ENCODE measurements at places on chromosomes 16 and 17.
A peak's percentile ranks its signal among the peaks of the same experiment; 100 is the strongest.

- DNase-seq: no peak
Observed at GRCh38 chr17:52790359-52790955, 631.9 kb upstream of the CA10 start.

- DNase-seq: no peak
Observed at GRCh38 chr17:62827746-62828485, 19.8 kb upstream of the MARCHF10 start.

- DNase-seq: no peak
Observed at GRCh38 chr16:19497176-19497575, 24.7 kb downstream of the GDE1 start.

DNA sequence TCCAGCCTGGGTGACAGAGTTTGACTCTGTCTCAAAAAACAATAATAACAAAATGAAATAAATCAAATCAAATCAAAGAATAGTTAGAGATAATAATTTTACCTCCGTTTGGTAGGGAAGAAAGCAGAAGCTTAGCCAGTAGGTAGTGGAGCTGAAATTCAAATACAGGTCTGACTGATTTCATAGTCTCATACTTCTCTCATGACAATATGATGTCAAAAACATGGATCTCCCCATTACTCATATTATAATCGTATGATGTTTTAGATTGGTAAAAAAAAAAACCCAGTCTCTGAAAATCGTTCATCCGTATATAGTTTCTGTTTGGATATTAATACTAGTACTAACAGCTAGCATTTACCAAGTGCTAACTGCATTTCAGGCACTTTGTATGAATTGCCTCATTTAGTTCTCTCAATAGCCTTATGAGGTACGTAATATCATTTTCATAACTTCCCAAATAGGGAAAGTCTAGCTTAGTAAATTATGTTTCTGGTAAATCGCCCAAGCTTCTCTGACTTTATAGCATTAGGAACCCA lies 48.7 kb downstream of the CDH8 start:
- no peak for DNase-seq

DNA sequence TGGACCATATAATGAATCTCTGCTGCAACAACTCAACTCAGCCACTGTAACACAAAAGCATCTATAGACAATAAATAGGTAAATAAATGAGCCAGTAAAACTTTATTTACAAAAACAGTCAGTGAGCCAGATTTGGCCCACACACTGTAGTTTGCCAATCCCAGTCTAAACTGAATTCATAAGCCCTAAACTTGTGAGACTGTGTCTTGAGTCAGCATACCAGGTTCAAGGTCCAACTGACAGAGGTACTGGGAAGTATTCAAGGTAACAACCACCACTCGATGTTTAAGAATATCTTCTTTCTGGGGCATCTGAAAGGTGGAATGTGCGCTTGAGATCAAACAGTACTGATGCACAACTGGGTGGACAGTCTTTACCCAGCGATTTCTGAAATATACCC lies 94.2 kb downstream of the HELZ start:
- DNase-seq: no peak

GRCh38 chr16:22670551-22671041 lies 143.4 kb upstream of the HS3ST2 start:
- peak; percentile 34 for DNase-seq

- DNase-seq: no peak
Observed at GRCh38 chr16:4384509-4384942, 12.9 kb downstream of the VASN start.

- DNase-seq: no peak
Observed at GRCh38 chr17:67652433-67652832, 65.3 kb upstream of the NOL11 start.

DNA sequence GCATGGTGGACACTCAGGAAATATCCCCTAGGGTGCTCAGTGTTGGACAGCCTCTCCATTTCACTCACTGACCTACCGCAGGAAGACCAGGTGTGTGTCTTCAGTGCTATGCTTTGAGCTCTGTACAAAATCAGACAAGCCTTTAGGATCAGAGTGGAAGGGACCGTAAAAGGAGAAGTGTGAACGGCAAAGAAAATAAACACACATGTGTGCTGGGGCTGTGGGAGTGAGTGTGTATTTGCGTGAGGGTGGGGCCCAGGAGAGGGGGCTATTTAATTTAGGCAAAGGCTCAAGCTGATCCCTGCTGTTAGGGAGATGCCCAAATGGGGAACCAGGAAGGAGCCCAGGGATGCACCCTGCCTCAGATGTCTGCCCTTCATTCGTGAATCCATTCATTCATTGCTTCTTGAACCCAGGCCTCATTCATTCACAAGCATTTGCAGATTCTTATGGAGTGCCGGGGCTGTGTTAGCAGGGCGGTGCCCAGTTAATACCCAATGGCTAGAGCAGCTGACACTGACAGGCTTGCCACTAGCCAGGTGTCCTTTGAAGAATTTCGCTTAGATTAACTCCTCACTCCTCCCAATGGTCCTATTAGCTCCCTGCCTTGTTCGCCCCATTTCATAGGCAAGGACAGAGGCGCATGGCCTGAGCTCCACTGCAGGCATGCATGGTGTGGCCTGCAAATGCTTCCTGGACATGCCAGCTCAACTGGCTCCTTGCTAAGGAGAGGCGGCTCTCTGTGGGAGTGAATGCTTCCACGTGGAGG lies 296.7 kb upstream of the FOXF1 start:
- DNase-seq: no peak

GRCh38 chr17:78211032-78211431 lies 3.0 kb upstream of the BIRC5 start:
- DNase-seq: no peak

DNA sequence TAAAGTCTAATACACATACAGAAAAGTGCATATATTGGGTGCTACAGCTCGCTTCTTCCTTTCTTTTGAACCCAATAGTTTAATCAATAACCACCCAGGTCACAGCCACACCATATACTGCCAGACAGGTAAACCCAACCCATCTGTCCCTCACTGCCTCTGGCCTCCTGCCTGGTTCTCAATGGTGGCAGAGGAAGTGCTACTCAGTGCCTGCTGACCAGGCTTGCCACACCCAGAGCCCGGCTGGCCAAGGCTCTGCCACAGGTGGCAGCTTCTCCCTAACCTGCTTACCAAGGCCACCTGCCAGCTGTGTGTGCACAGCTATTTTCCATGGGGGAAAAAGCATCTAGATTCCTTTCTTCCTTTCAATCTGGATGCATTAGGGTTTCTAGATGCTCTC lies 584 bp downstream of the PMP22 start:
- no peak for DNase-seq

DNA sequence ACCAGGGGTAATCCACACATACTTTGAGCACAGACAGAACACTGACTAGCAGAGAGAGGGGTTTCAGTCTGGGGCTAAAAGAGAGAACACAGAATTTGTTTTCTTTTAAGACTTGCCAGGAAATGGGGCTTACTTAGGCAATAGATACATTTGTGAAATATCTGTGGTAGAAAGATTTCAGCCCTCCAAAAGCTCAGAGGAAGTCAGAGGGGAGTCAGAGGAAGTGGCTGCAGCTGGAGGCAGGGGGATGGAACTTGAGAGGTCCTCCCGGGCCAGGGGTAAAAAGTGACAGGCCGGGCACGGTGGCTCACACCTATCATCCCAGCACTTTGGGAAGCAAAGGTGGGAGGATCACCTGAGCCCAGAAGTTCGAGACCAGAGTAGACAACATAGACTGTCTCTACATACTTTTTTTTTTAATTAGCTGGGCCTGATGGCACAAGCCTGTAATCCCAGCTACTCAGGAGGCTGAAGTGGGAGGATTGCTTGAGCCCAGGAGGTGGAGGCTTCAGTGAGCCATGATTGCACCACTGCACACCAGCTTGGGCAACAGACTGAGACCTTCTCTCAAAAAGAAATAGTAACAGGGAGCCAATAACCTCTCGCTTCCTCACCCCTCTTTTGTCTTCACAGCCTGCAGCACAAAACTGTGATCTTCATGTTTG lies 49.9 kb downstream of the NLRC5 start:
- no peak for DNase-seq

All from 8988T (cell line).